ENCODE measurements at places on chromosomes 11 and 22.

GRCh38 chr22:25759825-25760231, 17.8 kb downstream of the MYO18B start:
- DNase-seq, result no peak

GRCh38 chr11:37390576-37391083, 792.6 kb upstream of the RAG2 start:
- no peak for DNase-seq

GRCh38 chr11:24944891-24945290, 448.0 kb downstream of the LUZP2 start:
- DNase-seq, result no peak

GRCh38 chr11:80593648-80594374, 1153.0 kb upstream of the TENM4 start:
- DNase-seq, result no peak

DNA sequence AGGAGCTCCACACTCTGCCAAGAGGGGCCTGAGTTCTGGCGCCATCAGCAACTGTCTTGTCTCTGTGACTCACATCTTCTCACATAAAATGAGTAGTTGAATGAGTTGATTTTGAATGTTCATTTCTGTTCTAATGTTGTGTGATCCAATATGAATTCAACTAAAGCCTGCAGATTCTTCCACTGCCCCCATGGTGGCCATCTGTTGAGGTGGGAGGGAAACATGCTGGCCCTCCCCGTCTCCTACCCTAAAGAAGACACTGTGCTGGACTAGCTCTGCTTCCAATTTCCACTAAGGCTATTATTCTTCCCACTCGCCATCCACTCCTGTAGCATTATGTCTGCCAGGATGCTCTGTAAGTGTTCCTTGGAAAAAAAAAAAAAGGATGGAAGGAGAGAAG, 555.6 kb upstream of the LARGE1 start:
- no peak for DNase-seq

GRCh38 chr11:92440701-92441442, 216.3 kb downstream of the FAT3 start:
- DNase-seq, result no peak
